Putamen (tissue), 1 donor: ENCODE measurements at places on chromosomes 1 and 21.
A peak's percentile ranks its signal among the peaks of the same experiment; 100 is the strongest.

DNA sequence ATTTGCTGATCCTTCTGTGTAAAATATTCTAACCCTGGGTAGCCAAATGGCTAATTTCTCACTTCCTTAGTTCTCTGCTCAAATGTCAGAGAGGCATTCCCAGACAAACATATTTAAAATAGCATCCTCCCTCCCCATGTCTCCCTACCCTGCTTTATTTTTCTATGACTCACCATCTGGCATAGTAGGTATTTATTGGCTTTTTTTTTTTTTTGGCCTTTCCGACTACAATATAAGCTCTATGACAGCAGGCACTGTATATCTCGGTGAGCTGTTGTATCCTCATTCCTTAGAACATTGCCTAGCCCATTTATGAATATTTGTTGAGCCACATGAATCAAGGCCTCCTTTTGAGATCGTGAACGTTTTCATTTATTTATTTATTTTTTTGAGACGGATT is 1.5 kb upstream of the NEK7 start:
- no peak for DNase-seq

DNA sequence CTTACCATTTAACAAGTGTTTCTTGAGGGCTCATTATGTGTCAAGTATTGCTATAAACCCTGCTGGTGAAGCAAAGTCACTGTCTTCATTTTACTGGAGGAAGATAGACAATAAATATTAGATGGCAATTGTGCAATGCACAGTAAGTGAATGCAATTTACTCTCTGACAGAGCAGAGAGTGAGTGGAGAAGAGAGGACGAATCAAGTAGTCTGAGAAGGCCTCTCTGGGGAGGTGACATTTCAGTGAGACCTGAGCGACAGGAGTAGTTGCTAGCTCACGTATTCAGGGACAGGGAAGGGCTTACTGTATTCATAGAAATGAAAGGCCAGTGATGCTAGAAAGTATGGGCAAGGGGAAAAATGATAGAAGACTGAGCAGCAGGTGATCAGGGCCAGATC is 1.2 kb upstream of the NMNAT2 start:
- no peak for DNase-seq

- DNase-seq, result no peak
Observed at GRCh38 chr1:59142311-59143132, 154.4 kb upstream of the FGGY start.

GRCh38 chr1:10160907-10161490 is 49.4 kb upstream of the KIF1B start:
- peak; percentile 64 for DNase-seq

GRCh38 chr1:33660244-33660643 is 187.8 kb downstream of the ZSCAN20 start:
- DNase-seq, result no peak

GRCh38 chr1:233368106-233368788 is 40.7 kb downstream of the MAP3K21 start:
- no peak for DNase-seq

DNA sequence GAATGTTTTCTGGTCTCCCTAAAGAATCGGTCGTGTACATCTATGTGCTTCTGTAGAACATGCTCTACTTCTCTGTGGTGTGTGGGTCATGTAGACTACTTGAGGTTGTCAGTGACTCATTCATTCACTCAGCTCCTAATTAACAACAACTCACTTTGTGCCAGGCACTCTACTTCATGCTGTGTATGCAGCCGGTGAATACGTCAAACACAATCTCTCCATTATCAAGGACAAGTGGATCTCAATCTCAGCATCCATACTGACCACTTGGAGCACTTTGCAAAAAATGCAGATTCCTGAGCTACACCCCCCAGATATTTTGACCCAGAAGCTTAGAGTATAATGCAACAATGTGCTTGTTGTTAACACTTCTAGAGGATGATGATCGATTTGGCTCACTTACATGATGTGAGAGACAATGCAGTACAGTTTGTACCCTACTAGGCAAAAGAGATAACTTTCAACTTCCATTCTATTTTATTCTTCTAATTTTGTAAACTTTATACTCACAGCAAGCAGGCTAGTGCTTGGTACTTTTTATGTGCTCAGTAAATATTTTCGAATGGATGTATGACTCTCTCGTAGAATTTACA is 508.6 kb upstream of the ADAMTS5 start:
- DNase-seq, result peak; percentile 71

DNA sequence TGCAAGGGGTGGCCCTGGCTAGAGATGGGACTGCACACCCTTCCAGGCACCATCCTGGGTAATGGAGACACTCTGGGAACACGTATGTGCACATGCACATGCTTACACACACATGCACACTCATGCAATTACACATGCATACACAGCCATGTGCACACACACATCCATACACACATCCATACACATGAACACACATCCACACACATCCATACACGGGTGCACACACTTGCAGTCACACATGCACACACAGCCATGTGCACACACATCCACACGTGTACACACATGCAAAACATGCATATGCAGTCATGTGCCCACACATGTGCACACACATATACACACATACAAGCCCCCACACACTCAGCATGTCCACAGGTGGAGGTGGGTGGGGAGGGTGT is 22.3 kb upstream of the POFUT2 start:
- no peak for DNase-seq

GRCh38 chr21:20971296-20971921 is 26.8 kb upstream of the NCAM2 start:
- DNase-seq, result peak; percentile 85

DNA sequence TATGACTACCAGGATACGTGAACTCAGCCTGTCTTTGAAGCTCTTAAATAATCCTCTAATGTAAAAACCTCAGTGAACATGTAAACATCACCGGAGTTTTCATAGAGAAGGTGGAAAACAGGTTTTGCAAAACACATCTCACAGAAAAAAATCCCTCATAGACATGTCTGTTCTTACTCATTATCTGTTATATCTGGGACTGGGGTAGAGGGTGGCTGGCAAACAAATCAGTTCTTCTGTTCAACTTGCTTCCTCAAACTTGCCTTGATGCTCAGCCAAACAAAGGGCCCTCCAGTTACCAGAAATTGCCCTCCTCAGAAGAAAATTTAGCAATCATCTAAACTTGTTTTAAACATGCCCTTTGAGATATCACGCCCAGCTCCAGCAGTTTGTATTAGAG is 66.1 kb upstream of the CXADR start:
- DNase-seq, result no peak

DNA sequence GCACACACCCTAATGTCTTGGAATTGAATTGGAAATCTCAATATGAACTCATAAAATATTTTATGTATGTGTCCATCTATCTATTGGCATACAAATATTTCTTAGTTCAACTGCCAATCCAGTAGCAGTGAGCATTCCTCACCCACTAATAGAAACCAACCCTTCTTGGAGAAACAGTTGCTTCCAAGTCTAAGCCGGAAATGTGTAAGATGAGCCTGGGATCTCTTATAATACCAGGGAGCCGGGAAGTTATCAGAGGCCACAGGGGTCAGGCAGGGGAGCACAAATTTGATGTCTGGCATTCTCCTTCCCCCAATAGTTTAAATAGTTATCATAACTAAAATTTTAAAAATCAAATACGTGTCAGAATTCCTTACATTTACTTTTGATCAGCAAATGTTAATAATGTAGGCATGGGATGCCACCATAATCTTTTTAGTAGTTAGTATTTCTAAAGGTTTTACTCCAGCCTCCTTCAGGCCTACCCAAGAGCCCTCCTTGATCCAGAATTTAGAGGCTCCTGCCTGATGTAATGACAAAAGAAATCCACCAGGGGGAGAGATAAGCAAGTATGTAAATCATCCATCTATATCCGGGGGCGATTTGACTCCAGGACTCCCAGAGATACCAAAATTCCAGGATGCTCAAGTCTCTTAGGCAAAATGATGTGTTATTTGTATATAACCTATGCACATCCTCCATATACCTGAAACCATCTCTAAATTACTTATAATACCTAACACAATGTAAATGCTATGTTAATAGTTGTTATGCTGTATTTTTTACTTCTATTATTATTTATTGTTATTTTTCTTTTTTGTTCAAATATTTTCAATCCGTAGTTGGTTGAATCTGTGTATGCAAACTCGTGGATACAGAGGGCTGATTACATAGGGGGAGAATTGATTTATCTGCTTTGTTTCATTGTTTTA is 218.7 kb upstream of the COA6 start:
- peak; percentile 40 for DNase-seq

DNA sequence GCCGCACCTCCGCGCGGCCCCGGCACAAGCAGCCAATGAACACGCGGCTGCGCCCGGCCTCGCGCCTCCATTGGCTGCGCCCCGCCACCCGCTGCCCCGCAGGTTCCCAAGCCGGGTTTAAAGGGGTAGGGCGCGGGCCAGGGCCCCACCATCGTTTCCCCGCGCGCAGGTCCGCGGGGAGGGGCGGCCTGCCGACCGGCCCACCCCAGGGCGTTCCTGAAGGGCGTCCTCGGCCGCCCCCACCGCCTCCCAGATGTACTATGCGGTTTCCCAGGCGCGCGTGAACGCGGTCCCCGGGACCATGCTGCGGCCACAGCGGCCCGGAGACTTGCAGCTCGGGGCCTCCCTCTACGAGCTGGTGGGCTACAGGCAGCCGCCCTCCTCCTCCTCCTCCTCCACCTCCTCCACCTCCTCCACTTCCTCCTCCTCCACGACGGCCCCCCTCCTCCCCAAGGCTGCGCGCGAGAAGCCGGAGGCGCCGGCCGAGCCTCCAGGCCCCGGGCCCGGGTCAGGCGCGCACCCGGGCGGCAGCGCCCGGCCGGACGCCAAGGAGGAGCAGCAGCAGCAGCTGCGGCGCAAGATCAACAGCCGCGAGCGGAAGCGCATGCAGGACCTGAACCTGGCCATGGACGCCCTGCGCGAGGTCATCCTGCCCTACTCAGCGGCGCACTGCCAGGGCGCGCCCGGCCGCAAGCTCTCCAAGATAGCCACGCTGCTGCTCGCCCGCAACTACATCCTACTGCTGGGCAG is at the start of gene OLIG1:
Gene OLIG1, plus strand, starts transcription at position 148 of the 750 bp plus-strand sequence. Its CDS starts 106 bp downstream, at position 254.
- peak; percentile 85 for DNase-seq

DNA sequence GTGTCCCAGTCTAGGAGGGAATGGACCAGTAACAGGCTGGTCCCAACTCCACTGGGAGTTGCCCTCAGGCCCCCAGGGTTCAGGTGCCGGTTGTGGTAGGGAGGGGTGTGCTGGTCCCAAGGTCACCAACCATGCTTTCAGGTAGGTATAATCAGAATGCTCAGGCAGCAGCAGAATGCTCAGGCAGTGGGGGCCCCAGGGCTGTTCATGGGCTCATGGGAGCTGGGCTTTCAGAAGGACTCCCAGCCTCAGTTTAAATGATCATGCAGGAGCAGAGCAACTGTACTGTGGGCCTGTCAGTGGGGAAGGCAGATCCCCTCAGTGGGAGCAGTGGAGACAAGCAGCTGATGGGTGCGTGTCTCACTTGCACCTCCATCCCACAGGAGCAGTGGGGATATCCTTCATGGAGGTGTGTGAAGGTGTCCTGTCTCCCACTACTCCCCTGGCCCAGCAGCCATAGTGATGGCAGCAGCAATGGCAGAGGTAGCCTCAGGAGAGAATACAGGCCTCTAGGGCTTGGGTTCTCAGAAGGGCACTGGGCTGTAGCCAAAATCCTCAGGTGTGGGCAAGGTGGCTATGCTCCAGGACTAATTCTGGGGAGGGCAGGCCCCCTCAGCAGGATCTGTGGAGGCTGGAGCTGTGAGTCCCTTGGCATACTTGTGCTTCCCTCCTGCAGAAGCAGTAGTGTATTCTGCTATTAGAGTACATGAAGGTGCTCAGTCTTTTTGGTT is 917.3 kb upstream of the B3GALT2 start:
- no peak for DNase-seq

GRCh38 chr1:203238535-203238934 is 9.1 kb upstream of the CHIT1 start:
- no peak for DNase-seq
